ENCODE measurements at places on chromosomes 2 and 18. TPM values are rescaled to one million over a fixed set of nuclear protein-coding genes. Genes with fewer than 3 reads are reported as not detected.

Gene ALKAL2
- total RNA-seq: 1.0 TPM

- no peak overlapping the region for H3K27ac ChIP-seq
- no peak for DNase-seq
- no peaks in the 10 kb centered on the region for H3K27me3 ChIP-seq
- H3K4me3 ChIP-seq: no peak overlapping the region
- peaks cover 14% of the 10 kb centered on the region for H3K36me3 ChIP-seq
Measured at GRCh38 chr2:128172191-128172590, 81.2 kb downstream of the UGGT1 start.

Gene UCN
- 1.5 TPM for total RNA-seq

GRCh38 chr2:1707771-1708418, 36.4 kb downstream of the PXDN start:
- no peak for DNase-seq
- no peak overlapping the region for H3K4me3 ChIP-seq
- H3K4me1 ChIP-seq: peaks cover 5% of the 10 kb centered on the region
- H3K27me3 ChIP-seq: no peaks in the 10 kb centered on the region
- no peaks in the 10 kb centered on the region for H3K36me3 ChIP-seq

GRCh38 chr2:127365211-127365643, 22.5 kb downstream of the MAP3K2 start:
- peak overlapping the region; percentile 57 for H3K27ac ChIP-seq
- DNase-seq: no peak
- H3K4me3 ChIP-seq: no peak overlapping the region
- H3K36me3 ChIP-seq: no peaks in the 10 kb centered on the region
- H3K4me1 ChIP-seq: peaks cover 39% of the 10 kb centered on the region
- no peaks in the 10 kb centered on the region for H3K27me3 ChIP-seq

Gene IL1B
- total RNA-seq: 30.8 TPM

DNA sequence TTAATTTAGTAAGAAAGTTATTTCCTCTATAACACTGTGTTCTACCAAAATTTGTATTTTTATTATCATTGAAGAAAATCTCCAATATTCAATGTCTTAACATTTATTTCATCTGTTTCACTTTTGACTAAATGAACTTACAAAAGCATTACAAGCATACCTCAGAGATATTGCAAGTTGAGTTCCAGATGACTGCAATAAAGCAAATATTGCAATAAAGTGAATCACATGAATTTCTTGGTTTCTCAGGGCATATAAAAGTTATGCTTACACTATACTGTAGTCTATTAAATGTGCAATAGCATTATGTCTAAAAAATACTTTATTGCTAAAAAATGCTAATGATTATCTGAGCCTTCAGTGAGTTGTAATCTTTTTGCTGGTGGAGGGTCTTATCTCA, 78.3 kb downstream of the TTC32 start:
- H3K4me3 ChIP-seq: no peak overlapping the region
- H3K27ac ChIP-seq: no peak overlapping the region
- H3K36me3 ChIP-seq: no peaks in the 10 kb centered on the region
- H3K27me3 ChIP-seq: peaks cover 50% of the 10 kb centered on the region

DNA sequence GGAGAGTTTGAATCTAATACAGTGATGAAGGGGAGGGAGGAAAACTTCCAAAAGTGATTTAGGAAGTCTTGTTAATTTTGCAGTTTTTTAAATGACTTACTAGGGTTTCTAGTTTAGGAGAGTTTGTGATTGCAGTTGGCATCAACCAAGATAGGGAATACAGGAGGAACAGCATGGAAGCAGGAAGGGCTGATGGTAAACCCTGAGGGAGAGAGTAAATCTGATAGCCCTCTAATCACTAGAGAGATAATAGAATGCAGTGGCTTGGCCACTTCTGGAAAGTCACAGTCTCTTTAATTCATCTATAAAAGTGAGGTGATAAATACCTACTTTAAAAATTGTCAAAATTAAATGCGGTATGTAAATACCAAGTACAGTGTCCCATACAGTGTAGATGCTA, 5.6 kb downstream of the YPEL5 start:
- DNase-seq: no peak
- H3K36me3 ChIP-seq: peaks cover 15% of the 10 kb centered on the region
- peak overlapping the region; percentile 95 for H3K27ac ChIP-seq
- H3K4me3 ChIP-seq: peak overlapping the region; percentile 73
- no peaks in the 10 kb centered on the region for H3K27me3 ChIP-seq

DNA sequence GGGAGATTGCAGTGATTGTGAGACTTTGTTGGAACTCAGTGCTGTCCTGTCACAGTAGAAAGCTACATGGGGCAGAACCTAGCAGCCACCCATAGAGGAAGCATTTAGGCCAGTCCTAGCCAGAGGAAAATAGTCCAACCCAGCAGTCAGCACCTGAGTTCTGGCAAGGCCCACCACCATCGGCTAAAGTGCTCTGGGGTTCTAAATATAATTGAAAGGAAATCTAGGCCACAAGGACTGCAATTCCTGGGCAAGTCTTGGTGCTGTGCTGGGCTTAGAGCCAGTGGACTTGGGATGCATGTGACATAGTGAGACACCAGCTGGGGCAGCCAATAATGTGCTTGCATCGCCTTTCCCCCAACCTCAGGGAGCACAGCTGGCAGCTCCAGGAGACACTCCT, 28.9 kb upstream of the ACTR2 start:
- H3K27me3 ChIP-seq: peaks cover 17% of the 10 kb centered on the region
- no peak overlapping the region for H3K4me3 ChIP-seq
- H3K27ac ChIP-seq: no peak overlapping the region
- no peak for DNase-seq
- H3K36me3 ChIP-seq: peaks cover 7% of the 10 kb centered on the region

DNA sequence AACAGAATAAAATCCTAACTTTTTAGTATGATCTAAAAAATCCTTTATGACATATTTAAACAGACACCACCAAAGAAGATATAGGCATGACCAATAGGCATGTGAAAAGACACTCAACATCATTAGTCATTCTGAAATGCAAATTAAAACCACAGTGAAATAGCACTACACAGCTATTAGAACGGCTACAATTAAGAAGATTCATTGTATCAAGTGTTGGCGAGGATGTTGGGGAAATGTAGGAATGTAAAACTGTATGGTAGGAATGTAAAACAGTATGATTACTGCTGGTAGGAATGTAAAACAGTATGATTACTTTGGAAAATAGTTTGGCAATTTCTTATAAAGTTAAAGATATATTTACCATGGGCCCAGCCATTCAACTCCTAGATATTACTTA, 253.3 kb upstream of the TCF4 start:
- H3K4me3 ChIP-seq: no peak overlapping the region
- no peaks in the 10 kb centered on the region for H3K36me3 ChIP-seq
- H3K27ac ChIP-seq: no peak overlapping the region

DNA sequence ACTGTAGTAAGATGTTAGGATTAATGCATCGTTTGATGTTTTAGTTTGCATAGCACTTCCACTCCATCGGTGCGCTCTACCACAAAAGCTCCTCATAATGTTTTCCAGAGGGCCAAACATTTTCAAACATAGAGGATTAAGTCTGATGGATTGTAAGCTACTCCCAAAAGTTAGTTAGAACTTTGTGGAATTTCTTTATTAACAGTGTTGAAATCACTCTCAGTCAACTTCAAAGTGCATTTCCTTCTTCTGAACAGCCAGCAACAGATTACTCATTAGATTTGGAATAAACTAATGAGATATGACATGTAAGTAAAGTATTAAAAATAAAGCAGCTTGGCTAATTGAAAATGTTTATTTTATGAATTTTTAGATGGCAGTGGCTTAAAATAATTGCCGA, 30.1 kb upstream of the CTAGE1 start:
- H3K4me1 ChIP-seq: no peaks in the 10 kb centered on the region
- no peak overlapping the region for H3K27ac ChIP-seq
- no peak overlapping the region for H3K4me3 ChIP-seq
- H3K27me3 ChIP-seq: no peaks in the 10 kb centered on the region
- no peak for DNase-seq

DNA sequence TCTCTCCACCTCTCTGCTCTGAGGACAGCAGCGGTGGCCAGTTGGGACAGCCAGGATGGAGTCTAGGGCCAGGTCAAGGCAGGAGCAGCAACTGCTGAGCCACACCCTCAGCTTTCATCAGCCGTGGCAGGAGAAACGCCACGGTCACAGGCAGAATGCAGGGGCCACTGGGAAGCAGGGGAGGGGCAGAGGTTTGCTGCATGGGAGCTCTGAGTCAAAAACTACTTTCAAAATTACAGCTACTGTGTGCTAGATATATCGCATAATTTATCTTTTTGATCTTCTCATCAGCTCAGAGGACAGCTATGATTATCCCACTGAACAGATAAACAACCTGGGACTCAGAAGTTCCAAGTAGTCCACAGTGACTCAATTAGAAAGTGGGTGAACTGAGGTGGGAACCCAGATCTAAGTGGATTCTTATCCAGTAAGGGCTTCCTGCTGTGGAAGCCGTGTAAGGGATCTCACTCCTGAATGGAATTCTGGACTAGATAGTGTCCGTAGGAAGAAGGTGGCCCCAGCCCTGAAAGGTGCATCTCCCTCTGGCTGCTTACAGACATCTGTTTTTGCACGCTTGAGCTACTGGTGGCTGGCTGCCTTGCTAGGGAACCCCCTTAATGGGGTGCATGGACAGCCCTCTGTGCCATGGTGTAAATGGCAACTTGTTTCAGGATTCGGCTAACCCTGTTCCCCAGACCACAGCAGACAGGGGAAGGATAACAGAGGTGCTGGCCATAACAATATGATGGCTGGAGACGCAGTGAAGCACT, 194.6 kb upstream of the SMAD2 start:
- DNase-seq: no peak
- H3K27me3 ChIP-seq: peaks cover 40% of the 10 kb centered on the region
- H3K4me3 ChIP-seq: peak overlapping the region; percentile 55
- peaks cover 5% of the 10 kb centered on the region for H3K36me3 ChIP-seq
- H3K4me1 ChIP-seq: peaks cover 3% of the 10 kb centered on the region
- H3K27ac ChIP-seq: peak overlapping the region; percentile 39

All from T-helper 17 cell (primary cell).